Right ventricle myocardium superior (tissue), 1 donor: ENCODE measurements at places on chromosomes 12 and 14. TPM values are rescaled to one million over a fixed set of nuclear protein-coding genes. Genes with fewer than 3 reads are reported as not detected.
A peak's percentile ranks its signal among the peaks of the same experiment; 100 is the strongest.

NOXRED1 gene
- not detected for total RNA-seq

DNA sequence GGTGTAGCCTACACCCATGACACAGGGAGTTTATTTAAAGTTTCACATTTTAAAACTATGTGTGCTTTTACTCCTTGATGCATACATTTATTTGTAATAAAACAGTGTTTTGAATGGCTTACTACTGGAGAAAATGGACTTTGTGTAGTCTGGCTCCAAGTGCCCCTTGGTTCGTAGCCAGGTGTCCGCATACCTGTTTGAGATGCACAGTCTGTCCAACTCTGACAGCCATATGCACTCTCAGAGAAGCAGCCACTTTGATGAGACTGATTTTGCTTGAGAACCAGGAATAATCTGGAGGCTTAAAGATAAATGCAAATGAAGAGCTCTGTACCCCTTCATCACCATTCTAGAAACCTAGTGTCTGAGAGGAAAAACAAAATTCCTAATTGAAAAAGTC, 24.0 kb downstream of the RTN1 start:
- no peak for DNase-seq

- no peak for DNase-seq
Observed at GRCh38 chr14:59619061-59619460, 42.4 kb upstream of the CCDC175 start.

- DNase-seq: no peak
Observed at GRCh38 chr12:65615118-65615517, 209.2 kb upstream of the HMGA2 start.

GRCh38 chr14:104871656-104872468, 6.8 kb downstream of the CEP170B start:
- DNase-seq: peak; percentile 30

ZNF26 gene
- 2.6 TPM for total RNA-seq

DNA sequence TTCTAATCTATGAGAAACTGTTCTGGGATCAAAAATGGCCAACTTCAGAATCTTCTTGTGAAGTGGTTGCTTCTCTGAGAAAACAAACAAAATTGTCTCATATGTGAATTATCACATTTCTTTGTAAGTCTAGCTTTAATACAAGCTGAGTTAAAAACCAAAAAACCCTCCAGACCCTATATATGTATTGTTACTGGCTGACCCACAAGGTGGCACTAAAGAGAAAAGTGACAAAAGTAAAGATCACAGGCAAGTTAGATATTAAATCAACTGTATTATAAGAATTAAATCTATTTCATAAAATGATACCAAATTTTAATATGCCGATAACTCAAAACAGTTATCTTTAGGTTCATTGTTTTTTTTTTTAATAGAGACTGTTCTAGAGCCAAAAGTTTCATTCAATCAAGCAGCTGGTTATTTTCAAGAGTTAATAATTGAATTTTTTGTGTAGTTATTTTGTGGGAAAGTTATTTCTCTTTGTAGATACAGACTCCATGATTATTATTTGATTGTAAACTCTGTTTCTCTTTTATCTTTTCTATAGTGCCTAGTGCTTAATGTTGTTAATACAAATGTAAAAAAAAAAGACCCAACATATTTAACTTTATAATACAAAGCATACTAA, 7.5 kb upstream of the TRHDE start:
- no peak for DNase-seq

- no peak for DNase-seq
Observed at GRCh38 chr12:81639196-81639595, 120.0 kb downstream of the PPFIA2 start.
